Nucleus accumbens (tissue), 56 donors: ENCODE measurements at places on chromosomes 13 and 19.

DNA sequence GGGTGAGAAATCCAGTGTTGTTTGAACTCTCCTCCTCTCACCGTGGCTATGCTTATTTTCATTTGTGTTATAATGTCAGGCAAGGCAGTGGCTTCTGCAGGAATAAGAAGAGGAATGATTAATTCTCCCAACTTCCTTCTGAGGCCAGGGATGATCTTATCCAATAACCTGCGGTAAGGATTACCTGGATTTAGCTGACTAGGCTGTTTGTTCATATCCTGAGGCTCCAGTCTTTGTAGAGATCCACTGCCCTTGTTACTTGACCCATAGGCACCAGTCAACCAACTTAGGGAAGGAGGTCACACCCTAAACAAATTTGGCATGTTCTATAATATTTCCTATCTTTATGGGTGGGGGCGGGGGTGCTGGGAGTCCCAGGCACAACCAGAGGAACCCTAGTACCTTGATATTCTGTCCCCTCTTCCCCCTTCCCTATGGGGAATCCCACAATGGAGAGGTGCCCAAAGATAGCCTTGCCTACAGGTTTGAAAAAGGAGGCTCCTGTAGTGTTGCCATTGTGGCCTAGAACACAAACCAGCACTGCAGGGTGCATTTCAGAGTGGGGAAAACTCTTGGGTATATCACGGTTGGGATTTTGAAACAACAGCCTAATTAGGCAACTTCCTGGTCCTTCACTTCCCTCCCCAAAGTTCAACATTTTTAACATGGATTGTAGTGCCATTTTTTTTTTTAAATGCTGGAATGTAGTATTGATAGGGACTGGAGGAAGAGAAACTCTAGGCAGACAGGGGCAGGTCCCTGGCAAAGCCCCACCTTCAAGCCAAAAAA is 977.5 kb upstream of the SPRY2 start:
- DNase-seq: no peak

GRCh38 chr13:101522607-101523006 is 70.1 kb downstream of the ITGBL1 start:
- no peak for DNase-seq

DNA sequence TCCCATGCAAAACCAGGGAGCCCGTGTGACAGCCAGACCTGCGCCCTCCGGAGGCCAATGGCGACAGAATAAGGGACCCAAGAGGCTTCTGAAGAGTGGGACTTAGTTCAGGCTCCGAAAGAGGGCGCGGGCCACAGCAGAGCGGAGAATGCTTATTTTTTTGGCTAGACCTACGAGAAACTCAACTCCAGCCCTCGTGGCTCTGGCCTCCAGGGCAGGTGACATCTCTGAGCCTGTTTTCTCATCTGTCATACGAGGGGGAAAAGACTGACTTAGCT is 23.0 kb downstream of the DPP9 start:
- DNase-seq: no peak

GRCh38 chr13:109426690-109426990 is 359.7 kb downstream of the IRS2 start:
- DNase-seq: no peak

- no peak for DNase-seq
These were observed 6.0 kb downstream of the FAM187B start for GRCh38 chr19:35222373-35223015.

DNA sequence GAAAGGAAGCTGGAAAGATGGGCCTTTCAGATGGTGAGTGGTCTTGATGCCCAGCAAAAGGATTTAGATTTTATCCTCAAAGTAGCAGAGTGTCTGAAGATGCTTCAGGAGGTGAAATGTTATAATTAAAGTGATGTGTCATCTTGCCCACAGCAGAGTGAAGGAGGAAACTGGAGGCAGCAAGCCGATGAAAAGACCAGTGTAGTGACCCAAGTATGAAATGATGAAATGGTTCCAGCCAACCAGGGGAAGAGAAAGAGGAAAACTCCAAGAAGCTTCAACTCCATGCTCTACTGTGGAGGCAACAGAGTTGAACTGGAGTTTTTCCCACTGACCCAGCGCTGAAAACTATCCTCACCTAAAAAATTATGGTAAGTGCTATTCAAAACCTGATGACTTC is 66.7 kb downstream of the FOXO1 start:
- no peak for DNase-seq

DNA sequence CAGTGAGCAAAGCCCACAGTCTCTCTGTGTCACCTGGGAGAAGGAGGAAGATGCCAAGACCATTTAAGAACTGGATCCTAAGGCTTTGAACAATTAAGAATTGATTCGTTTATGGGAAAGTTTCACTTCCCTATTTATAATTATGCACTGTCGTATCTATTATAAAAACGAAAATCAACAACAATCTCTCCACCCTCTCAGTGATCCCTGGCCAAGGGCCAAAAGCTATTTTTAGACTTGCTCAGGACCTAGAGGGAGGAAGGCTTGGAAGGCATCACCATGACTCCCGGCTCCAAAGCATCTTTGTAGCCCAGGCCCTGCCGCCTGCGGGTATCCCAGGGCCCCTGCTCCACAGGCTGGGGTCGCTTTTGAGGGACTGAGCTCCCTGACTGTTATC is 1.3 kb downstream of the RHPN2 start:
- DNase-seq: no peak

GRCh38 chr19:1907563-1908363 is 2.6 kb downstream of the ADAT3 start:
- no peak for DNase-seq

DNA sequence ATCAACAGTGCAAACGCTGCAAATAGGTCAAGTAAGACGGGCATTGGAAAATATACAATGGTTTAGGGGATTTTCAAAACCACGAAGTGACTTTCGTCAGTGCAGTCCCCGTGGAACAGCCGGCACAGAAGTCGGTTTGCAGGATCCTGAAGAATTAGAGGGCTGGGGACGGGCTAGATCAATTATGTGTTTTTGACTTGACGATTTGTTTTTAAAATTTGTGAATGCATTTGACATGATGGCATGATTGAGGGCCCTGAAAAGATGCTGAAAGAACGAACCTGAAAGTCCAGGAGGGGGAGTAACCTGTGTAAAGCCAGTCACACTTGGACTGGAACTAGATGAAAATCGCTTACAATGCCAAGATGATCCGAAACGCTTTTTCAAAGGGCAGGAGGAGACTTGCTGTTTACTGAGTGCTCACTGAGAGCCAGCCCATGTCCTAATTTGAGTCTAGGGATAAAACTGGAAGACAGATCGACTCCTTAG is 8.9 kb upstream of the DGKH start:
- DNase-seq: no peak

GRCh38 chr13:34161931-34162543 is 344.1 kb downstream of the RFC3 start:
- DNase-seq: no peak

- DNase-seq: no peak
These were observed 54.4 kb downstream of the FAM124A start for GRCh38 chr13:51276636-51277035.

DNA sequence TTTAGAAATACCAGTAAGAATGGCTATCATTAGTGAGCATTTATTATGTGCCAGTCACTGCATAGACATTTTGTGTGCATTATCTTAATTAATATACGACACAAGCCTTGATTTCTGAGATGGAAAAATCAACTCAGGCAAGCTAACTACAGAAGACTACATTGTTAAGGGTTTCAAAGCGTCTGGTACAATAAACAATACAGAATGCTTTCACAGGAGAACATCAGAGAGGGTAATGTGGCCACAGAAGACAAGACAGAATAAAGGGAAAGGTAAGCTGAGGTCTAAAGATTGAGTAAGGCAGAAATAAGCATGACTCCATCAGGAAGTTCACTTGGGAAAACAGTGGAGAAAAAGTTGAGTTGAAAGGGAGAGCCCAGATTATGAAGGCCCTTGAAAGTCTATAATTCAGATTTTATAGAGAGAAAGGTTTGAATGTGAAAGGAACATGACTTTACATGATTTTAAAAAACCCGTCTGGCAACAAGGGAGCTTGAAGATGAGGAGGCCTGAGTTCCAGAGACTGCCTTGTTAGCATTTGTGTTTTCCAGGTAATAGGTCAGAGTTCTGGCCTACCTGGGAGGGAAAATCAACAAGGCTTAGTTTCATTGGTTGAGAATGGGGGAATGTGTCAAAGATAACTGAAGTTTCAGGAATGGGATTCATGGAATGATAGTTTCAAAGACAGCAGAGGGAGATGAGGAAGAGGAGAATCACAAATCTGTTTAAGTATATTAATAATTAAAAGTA is 1.8 kb upstream of the MBNL2 start:
- DNase-seq: no peak

- no peak for DNase-seq
These were observed 196.3 kb downstream of the LHFPL6 start for GRCh38 chr13:39406688-39407087.

- no peak for DNase-seq
These were observed 54.7 kb downstream of the ZNF536 start for GRCh38 chr19:30426864-30427263.

DNA sequence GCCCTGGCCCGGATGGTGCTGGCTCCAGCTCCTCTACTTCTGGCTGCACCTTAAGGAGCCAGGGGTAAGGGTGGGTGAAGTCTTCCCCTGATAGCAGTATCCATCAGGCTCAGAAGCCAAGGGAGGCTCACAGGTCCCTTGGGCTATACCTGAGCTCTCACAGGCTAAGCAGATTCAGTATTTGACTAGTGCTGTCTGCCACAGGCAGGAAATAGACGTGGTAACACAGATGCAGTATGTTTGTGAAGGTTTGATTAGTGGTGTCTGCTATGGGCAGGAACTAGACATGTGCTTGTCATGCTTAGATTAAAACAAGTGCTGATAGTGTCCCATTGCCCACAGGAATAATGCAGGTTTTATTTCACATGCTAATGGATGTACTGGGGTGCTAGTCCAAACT is 4.0 kb downstream of the SYT5 start:
- no peak for DNase-seq

DNA sequence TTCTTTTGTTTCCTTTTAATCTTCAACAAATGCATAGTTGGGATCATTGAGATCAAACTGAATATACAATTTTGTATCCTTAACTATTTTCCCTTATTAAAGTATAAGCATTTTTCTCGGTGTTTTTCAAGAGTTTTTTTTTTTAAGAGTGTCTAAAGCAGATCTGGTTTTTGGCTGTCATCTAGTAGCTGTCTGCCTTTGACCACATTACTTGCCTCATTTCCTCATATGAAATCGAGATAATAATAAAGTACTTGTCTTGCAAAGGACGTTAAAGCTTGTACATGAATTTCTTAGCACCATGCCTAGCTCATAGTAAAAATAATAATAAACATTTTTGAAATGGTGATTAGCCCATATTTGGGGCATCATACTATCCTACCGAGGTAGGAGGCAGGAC is 121.2 kb downstream of the PDS5B start:
- DNase-seq: no peak

DNA sequence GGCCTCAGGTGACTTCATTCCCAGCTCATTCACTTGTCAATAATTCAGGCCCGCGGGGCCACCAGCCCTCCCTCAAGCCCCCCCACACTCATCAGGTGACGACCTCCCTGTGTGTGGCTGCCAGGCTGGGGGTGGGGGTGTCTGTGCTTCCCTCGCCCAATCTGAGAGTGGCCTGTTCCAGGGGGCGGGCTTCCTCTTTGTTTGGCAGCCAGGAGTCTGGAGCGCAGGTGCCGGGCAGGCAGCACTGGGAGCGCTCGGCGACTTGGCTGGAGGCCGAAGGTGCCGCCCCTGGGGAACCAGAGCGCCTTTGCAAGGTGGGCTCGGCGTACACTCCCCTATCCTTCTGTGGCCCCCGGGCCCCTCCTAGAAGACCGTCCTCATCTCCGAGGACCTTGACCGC is 5.4 kb upstream of the ZNF98 start:
- no peak for DNase-seq

DNA sequence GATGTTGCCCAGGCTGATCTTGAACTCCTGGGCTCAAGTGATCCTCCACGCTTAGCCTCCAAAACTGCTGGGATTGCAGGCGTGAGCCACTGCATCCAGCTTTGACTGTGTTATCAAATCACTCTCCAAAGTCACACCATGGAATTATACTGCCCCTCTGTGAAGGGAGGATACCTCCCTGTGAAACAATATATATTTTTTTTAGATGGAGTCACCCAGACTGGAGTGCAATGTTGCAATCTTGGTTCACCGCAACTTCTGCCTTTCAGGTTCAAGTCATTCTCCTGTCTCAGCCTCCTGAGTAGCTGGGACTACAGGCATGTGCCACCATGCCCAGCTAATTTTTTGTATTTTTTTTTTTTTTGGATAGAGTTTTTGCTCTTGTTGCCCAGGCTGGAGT is 7.7 kb downstream of the TYK2 start:
- no peak for DNase-seq

GRCh38 chr13:76711550-76712182 is 174.5 kb downstream of the KCTD12 start:
- DNase-seq: no peak

DNA sequence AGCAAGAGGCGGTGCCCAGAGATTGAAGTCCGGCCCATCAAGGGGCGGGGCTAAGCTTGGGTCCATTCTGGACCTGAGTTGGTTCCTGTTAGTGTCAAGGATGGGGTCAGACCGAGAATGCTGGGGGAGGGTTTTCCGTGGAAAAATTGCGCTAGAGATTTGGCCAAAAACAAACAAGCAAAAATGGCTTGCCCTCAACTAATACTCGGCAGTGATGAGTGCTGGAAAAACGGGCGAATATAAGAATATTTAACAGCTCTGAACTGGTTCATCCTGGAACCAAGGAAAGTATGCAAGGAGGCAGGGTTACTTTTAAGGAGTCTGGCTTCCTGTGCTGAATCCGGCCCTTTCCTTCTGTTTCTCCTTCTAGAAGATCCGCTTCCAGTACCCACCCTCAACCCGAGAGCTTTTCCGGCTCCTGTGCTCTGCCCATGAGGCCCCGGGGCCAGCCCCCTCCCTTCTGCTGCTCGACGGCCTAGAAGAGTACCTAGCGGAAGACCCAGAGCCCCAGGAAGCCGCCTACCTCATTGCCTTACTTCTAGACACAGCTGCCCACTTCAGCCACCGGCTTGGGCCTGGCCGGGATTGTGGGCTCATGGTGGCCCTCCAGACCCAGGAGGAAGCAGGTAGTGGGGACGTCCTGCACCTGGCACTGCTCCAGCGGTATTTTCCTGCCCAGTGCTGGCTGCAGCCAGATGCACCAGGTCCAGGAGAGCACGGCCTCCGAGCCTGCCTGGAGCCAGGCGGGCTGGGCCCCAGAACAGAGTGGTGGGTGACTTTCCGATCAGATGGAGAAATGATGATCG is 880 bp downstream of the SWSAP1 start:
- no peak for DNase-seq

DNA sequence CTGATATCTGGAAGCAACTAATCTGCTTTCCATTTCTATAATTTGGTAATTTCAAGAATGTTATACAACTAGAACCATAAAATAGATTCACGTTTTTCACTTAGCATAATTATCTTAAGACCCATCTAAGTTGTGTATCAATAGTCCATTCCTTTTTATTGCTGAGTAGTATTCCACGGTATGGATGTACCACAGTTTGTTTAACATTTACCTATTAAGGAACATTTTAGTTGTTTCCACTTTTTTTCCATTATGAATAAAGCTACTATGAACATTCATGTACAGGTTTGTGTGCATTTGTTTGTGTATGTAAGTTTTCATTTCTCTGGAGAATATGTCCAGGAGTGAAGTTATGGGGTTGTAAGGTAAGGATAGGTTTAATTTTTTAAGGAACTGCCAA is 18.3 kb upstream of the ZNF112 start:
- DNase-seq: no peak

- DNase-seq: no peak
These were observed 165.2 kb downstream of the TEX29 start for GRCh38 chr13:111485491-111486250.

- DNase-seq: no peak
These were observed 42.6 kb downstream of the CRTC1 start for GRCh38 chr19:18725841-18726770.
